ENCODE measurements at places on chromosomes 4 and X.

DNA sequence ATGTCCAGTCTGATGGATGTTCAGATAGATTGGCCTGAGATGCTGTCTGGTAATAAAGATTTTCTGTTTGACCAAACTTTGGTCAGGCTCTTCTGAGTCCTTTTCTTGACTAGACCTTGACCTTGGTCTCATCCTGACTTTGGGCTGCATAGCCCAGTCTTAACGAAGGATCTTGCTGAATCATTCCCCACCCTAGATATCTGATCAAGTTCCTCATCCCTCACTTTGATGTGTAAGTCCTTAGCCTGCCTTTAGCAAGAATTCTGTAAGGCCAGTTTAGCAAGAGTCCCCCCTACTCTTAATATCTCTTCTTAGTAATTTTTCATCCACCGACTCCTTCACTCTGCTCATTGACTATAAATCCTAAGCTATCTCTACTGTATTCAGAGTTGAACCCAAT, 244.4 kb upstream of the JADE1 start:
- DNase-seq = no peak

- DNase-seq = no peak
Observed at GRCh38 chr4:8135666-8136065, 22.9 kb downstream of the ABLIM2 start.

GRCh38 chr4:111046811-111047210, 423.9 kb upstream of the PITX2 start:
- DNase-seq = no peak

DNA sequence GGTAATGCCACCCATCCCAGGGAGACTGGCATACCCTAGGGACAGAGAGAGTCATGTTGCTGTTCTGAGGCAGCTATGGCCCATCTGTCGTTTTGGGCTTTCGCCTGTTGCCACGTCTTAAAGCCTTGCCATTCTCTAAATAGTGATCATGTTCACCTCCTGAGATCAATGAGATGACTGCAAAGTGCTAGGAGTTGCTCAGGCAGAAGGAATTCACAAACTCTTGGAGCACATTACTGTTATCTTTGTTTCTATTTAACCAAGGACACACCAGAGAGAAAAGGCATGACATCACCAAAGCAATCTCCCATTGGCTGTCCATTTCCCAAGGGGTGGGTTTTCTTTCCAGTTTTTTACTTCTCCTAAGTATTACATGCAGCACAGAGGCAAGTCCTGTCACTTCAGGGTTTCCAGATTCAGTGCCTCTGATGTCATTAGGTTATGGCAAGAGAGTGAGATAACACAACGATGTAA, 37.1 kb upstream of the SETD7 start:
- DNase-seq = no peak

- DNase-seq = no peak
Observed at GRCh38 chr4:23938796-23939195, 48.9 kb upstream of the PPARGC1A start.

- DNase-seq = no peak
Observed at GRCh38 chrX:154355094-154355775, 19.2 kb downstream of the FLNA start.

DNA sequence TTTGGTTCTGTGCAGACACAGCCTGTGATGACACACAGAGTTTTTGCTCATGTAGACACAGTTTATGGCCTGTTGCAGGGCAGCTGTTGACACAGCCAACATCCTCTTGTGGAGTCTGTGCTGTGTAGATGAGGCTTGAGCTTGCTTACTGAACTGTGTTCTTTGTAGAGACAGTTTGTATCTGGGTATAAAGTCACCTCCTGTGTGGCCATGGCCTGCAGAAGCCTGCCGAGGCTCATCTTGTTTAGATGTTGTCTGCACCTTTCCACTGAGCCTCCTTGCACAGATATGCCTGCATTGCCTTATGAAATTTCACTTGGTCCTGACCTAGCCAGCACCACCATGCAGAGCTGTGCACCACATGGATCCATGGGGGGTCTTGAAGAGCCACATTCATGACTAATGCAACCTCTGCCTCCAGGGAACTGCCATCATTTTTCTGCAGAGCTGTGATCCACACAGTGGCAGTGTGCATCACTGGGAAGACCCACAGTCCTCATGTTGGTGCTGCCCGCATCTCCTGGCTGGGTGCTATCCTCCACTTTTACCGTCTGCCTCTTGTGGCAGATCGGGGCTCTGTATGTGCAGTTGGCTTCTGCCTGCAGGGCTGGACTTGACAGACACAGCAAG, 198.0 kb upstream of the MAMLD1 start:
- DNase-seq = no peak

GRCh38 chr4:152460488-152460887, 75.4 kb downstream of the FBXW7 start:
- no peak for DNase-seq

DNA sequence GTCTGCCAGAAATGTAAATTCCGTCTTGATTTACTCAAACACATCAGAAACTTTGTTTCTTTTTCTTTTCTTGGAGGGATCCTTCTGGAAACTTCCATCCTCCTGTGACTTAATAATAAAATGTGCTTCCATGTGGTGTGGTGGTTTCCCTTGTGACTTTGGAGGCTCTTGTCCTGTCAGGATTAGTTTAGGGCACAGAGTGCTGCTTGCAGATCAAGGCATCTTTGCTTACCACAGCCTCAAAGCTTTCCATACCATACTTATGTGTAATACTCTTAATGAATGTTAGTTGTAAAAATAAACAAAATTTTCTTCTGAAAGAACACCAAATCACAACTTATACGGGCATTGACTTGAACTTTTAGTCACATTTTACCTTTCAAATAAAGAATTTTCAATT, 27.4 kb downstream of the GBA3 start:
- no peak for DNase-seq

DNA sequence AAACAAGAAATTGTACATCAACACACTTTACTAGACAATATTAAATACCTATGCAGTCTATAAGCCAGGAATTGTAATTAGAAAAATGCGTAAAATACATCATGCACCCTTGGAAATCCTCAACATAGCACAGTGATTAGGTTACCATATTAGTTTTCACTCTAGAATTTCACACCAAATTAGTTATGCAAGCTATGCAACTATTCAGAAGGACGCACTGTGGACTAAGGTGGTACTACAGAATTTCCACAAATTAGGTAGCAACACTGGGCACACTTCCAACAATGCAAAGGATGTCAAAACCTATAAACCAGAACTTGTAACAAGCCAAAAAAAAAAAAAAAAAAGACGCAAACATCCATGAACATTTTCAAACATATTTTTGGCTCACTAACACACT, 71.1 kb upstream of the ZCCHC13 start:
- no peak for DNase-seq

- no peak for DNase-seq
Observed at GRCh38 chrX:147763131-147763530, 148.6 kb upstream of the FMR1 start.

GRCh38 chr4:13427599-13428325, 56.4 kb downstream of the RAB28 start:
- no peak for DNase-seq

DNA sequence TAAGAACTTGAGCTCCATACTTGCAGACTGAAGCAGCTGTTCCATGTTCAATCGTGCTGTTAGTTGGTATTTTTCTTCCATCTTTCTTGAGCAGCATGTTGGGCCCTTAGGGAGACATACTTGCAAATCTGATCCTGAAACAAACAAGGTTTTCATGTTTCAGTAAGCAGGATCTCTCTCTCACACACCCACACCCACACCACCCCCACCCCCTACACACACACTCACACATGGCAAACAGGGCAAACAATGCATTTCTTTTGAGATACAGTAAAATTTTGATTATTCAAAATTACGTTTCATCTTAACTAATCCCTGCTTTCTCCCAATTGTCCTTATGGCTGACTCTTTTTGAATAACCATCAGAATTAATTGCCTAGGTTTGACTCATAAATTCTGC, 32.3 kb downstream of the GPC3 start:
- no peak for DNase-seq

DNA sequence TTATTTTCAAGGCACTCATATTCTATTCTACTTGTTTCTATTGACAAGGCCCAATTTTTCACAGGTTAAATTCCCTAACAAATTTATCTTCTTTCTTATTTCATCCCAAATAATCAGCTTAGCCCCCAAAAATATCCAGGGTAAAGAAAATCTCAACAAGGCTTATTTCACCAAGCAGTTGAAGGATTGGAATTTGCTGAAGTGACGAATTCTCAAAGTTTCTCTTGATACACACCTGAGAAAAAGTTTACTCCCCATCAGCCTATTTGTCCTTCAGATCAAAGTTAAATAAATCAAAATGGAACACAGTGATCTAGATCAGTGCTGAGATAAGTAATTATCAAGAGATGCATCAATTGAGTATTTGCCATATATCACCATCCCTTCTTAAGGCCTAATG, 106.9 kb downstream of the ATRX start:
- DNase-seq = no peak

DNA sequence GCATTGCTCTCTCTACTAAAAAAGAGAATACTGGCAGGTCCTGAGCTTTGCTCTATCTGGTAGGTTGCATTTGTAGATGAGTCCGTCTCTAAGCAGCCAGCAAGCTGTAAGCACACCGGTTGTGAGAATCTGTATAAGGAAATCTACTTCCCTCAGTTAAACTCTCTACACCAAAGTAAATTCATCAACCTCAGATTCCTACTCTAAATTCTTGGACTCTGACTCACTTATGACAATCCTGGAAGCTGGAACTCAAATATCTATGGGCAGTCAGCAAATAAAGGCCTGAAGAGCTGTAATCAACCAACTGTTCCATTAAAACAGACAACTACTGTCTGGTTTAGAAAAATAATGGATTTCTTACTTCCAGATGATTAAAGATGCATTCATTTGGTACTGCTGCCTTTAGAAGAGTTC, 37.9 kb downstream of the FAT1 start:
- no peak for DNase-seq

- DNase-seq = no peak
Observed at GRCh38 chr4:52091801-52092200, 40.7 kb downstream of the SPATA18 start.

- DNase-seq = peak; percentile 82
Observed at GRCh38 chrX:19543951-19544381, 28.7 kb upstream of the MAP3K15 start.

DNA sequence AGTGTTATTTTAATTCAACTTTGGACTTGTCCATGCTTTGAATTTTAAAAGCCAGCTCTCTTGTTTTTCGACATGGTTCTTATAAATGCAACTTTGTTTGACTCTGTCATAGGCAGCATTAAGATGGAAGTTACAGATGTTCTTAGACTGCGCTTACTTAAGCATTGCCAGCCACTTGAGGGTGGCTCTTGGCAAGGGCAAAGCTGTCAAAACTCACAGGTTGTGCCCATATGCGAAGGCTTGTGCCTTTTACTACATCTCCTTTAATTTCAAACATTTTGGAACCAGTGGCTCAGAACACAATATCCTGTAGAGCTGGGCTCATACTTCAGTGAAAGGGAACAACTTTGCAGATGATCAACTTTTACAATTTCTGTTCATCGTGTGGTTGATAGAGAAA, 135.5 kb downstream of the TRAM1L1 start:
- DNase-seq = no peak

DNA sequence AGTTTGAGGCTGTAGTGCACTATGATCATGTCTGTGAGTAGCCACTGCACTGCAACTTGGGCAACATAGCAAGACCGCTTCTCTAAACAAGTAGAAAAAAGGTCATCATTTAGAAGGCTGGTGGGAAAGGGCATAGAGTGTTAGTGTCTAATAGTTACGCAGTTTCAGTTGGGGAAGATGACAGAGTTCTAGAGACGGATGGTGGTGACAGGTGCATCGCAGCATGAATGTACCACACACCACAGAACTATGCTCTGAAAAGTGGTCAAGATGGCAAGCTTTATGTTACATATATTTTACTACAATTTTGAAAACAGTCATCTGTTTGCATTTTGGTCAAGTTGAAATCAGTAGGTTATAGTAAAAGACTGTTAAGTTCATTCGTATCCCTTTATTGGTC, 23.7 kb upstream of the CLDN34 start:
- no peak for DNase-seq

DNA sequence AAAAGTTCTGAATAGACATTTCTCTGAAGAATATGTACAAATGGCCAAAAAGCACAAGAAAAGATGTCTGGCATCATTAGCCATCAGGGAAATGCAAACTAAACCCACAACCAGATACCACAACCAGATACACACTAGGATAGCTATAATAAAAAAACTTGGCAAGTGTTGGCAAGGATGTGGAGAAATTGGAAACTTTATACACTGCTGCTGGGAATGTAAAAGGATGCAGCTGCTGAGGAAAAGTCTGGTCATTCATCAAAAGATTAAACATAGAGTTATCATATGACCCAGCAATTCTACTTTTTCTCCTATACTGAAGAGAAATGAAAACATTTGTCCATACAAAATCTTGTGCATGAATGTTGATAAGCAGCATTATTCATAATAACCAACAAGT, 92.3 kb downstream of the UCHL1 start:
- DNase-seq = no peak

DNA sequence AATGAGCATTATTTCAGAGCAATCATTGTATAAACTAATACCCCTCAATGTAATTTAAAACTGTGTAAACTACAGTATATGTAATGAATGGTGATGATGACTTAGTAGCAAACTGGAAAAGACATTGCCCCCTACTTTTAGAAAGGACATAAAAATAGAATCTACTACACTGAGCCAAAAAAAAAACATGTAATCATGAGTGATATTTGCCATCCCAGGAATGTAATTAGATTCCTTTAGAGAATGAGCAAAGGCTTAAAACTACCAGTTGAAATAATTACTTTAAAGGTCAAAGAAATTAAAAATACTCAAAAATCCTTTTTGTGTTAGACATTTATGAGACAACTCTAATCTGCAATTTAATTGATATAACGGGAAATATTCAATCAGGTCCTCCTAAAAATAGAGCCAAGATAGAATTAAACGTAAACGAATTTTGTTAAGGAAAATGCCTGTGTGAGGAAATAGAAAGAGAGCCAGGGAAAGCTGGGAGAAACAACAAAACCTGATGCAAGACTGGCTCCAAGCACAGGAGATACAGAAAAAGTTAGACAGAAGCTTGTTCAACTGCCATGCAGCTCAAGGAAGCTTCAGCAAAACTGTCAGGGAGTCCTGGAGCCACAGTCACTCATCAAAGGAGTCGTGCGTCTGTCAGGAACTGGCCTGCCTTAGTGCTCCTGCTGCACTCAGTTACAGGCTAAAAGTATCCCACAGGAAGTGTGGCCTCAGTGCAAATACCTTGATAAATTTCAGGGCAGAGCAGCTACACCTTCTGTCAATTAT, 655.7 kb upstream of the INTU start:
- no peak for DNase-seq

GRCh38 chrX:111168314-111168713, 72.3 kb downstream of the PAK3 start:
- DNase-seq = no peak

- DNase-seq = no peak
Observed at GRCh38 chrX:154135458-154136229, 8.4 kb upstream of the OPN1LW start.

DNA sequence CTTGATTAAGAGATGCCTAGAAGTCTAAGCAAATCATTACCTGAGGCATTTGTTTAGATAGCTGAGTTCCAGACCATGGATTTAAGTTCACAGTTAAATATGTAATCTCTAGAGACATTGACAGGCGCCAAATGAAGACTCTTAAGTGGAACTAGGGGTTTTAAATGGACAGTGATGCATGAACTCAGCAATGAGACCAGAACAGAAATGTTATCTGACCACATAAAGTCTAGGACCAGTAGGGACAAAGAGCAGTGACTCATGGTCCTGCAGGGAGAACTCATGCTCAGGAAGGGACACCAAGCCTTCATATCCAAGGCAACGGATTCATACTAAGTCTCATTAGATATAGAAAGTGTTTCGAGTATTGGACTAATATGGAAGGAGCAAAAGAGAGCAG, 152.3 kb downstream of the PPARGC1A start:
- no peak for DNase-seq

- DNase-seq = no peak
Observed at GRCh38 chr4:2277956-2278355, 16.0 kb upstream of the MXD4 start.

All from cerebellar nuclear complex (tissue), 1 donor.